HCEC 1CT (cell line): ENCODE measurements at places on chromosomes 11 and 22.
A peak's percentile ranks its signal among the peaks of the same experiment; 100 is the strongest.

DNA sequence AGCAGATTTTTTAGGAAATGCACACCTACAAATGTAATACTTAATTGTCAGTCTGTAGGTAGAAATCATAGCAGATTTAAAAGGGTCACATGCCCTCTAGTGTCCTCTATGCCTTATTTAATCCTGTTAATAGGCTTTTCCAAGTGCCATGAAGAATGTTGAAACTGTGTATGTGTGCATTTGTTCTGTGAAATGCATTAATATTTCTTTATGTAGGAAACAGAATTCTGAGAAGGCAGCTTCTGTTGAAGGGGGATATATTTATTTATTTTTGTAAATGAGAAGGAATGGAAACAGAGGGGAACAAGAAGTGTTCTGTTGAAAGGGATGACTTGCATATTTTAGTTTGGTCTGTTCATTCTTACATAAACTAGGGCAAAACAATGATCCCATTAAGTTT is 51.0 kb downstream of the SVIP start:
- DNase-seq: no peak

GRCh38 chr22:43110927-43111623 is 525 bp downstream of the BIK start:
- no peak for DNase-seq

- no peak for DNase-seq
Measured at GRCh38 chr22:50314081-50314454, 6.6 kb upstream of the PLXNB2 start.

DNA sequence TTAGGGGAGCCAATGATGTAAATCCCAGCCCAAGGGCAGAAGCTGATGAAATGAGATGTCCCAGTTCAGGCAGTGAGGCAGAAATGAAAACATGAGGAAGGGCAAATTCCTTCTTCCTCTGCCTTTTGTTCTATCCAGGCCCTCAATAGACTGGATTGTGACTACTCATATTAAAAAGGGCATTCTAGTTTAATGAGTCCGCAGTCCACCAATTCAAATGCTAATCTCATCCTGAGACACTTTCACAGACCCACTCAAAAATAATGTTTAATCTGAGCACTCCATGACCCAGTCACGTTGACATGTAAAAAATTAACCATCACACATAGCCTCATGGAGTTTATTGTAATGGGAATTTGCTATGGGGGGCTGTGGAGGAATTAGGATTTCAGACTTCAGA is 717.9 kb downstream of the OPCML start:
- no peak for DNase-seq

GRCh38 chr11:69123593-69124545 is 31.9 kb upstream of the SMIM38 start:
- no peak for DNase-seq

DNA sequence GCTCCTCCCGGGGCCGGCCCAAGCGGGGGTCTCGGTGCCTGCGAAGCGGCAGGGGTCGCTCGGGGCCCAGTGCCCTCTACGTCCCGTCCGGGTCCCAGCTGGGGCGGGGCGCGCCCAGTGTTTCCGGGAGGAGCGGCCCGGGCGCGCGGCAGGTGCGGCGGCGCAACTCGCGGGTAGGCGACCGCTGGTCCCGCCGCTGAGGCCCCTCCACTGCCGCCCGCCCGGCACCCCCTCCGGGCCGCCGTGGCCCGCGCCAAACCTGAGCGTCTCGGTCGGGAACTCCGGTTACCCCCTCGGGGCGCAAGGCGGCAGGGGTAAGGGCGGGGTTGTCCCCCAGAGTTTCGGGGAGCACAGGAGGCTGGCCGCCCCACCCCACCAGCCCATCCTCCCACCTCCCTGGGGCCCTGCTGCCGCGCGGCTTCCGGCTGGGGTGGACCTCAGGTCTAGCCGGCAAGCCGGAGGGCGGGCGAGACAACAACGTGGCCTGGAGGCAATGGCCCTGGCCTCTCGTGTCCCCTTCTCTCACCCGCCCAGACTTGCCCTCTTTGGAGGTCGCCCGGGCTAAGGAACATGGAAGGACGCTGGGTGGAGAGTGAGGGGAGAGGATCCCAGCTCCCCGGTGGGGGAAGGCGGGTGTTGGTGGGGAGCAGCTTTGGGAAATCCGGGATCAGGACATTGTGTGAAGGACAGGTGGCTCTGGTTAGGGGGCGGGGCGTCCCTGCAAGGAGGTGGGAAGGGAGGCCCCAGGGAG is 398 bp upstream of the CRACR2B start:
- no peak for DNase-seq

- DNase-seq: no peak
Measured at GRCh38 chr11:79960461-79960860, 519.6 kb upstream of the TENM4 start.

- no peak for DNase-seq
Measured at GRCh38 chr22:25101986-25102385, 97.7 kb upstream of the CRYBB3 start.

- DNase-seq: no peak
Measured at GRCh38 chr11:8459711-8460399, 134.2 kb downstream of the STK33 start.

GRCh38 chr11:113877670-113878055 is 2.3 kb upstream of the USP28 start:
- no peak for DNase-seq

GRCh38 chr11:75100314-75100713 is 3.6 kb upstream of the OR2AT4 start:
- DNase-seq: peak; percentile 74

DNA sequence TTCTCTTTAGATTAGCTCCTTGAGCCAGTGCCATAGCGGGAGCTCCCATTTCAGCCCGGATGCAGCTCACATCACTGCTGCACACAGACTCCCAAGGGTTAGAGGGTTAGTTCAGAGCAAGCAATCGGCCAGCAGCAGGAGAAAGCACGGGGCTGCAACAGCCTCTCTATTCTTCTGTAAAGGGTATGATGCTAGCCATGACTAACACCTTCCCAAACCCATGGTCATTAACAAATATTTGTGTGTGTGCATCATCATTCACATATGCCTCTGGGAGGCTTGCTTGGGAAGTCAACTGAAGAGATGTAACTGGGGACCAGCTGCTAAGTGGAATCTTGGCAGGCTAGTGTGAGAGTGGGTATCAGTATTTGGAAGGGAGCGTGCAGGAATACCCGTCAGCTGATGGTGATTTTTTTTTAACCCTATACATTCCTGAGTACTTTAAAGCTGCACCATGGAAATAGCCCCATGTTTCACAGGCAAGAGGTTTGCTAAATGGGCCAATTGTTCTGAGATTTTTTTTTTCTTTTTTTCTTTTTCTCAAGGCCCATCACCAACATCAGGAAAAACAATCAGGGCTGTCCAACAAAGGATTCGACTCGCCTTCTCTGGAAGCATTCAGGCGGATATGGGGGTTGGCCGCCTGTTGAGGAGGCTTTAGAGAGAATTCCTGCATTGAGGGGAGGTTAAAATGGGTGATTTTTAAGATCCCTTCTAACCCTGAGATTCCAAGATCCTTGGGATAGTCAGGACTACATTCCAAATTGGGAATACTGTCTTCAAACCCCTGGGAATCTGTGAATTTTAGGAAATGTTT is 33.2 kb upstream of the CCDC89 start:
- peak; percentile 99 for DNase-seq

DNA sequence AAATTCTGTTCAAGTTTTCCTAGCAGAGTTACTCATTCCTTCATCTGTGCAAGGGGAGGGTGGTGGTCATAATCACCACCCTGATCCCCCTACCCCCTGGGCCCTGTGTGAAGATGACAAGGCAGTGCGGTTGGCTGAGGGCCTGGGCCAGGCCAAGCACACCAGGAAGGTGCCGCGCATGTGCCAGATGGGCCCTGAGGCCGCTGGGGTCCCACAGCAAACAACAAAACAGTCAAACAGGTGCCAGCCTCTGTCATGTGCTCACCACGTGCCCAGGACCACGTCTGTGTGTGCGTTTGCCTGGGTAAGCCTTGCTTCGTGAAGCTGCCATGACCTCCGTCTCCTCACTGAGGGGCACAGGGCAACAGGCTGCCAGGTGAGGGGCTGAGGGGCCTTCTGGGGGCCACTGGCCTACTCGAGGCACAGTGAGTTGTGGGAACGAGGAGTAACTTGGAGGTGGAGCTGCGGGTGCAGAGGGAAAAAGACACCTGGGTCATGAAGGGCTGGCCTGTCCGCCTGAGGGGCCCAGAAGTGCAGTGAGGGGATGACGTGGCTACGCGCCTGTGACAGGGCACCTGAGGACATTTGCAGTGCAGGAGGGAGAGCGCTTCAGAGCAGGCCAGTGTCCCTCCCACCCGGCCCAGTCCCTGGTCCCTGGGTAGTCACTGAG is 25.8 kb downstream of the RSPH14 start:
- DNase-seq: no peak

- DNase-seq: no peak
Measured at GRCh38 chr11:128476729-128477128, 110.6 kb downstream of the ETS1 start.

DNA sequence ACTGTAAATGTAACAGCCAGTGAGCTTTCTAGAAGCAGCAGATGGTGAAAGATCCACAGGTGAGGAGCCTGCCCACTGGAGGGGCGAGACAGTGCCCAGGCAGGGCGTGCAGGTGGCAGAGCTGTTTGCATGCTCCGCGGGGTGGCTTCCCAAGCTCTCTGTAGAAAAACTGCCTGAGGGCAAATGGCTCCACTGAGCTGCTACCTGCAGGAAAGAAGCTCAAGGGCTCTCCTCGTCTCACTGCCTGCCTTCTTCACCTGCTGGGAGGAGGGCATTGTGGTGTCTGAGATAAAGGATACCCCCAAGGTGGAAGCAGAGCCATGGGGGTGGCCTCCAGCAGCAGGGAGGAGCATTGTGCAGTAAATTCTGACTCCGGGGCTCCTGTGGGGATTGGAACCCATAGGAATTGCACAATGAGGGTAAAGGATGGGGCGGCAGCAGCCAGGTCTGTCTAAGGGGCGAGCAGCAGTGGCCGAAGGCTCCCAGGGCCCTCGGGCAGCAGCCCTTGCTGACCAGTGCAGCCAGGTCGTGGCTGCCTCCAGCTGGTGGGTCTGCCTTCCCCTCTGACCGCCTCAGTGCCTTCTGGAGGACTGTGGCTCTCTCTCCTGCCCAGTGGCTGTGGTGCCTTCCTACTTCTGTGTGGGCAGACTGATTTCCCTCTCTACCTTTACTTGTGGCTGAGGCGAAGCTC is 28.0 kb upstream of the CABP7 start:
- DNase-seq: no peak

DNA sequence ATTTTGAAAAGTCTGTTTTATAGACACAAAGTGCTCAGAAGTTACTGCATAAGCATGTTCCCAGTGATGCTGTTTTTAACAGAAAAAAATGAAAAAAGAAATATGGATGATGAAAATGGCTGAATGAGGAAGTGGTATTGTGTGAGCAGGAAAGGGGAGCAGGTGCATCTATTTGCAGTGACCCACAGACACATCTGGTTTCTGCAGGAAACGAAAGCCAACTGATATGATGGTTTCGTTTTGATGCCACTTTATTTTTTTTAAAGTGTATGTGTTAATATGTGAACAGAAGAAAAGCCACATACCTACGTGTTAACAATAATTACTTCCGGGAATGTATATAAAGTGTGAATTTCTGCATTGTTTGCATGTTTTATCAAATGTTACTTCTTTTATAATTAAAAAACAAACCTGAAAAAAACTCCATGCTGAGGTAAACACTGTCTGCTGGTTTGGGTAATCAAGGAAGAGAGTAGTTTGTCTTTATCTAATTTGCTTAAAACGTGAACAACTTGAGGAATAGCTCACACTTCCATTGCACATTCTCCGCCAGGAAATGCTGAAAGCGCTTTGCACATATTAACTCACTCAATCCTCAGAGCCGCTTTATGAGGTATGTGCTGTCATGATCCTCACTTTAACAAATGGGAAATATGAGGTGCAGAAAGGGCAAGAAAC is 1335.9 kb downstream of the TBC1D22A start:
- no peak for DNase-seq

GRCh38 chr11:36409152-36409816 is 100.8 kb downstream of the TRAF6 start:
- no peak for DNase-seq

- no peak for DNase-seq
Measured at GRCh38 chr22:23110190-23110921, 31.4 kb downstream of the RSPH14 start.

DNA sequence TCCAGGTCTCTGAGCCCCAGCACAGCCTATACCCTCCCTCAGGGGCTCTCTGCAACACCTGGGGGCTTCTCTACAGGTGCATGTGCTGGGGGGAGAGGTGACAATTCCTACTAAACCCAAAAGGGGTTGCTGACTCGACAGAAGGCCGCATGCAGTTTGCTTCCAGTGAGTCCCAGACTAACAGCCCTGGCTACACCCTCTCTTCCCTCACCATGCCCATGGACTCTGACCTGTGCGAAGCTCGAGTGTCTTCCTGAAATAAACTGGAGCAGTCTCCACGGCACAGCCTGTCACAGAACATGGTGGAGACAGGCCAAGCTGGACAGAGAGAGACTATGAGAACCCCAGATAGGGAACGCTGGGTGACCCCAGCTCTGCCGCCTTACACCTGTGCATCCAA is 16.6 kb downstream of the PLEKHA7 start:
- DNase-seq: no peak

DNA sequence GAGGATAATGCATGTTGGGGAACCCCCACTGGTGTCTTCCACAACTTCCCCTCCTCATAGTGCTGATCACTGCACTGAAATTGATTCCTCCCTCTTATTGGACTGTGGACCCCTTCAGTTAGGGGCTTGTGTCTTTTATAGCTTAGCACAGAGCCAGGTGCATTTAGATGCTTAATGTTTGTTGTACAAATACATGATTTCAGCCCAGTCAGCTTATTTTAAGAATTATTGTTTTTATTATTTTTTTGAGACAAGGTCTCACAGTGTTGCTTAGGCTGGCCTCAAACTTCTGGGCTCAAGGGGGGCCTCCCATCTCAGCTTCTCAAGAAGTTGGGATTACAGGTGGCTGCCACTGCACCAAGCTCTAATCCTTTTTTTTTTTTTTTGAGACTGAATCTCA is 8.2 kb downstream of the THY1 start:
- DNase-seq: no peak

DNA sequence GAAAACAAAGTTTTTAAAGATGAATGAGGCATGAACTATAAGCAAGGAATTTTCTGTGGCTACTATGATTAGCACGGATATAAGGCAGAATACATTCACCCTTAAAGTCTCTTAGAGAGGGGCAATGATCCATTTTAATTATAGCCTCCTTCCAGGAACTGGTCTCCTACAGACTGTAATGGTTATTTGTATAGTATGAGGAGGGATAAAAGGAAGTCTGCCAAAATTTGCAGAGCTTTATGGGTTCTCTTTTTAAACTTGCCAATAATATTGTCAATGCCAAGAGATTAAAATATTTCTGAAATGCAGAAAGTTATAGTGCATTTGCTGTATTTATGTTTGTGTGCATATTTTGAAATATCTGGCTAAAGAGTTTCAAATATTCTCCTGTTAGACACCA is 271.4 kb upstream of the LUZP2 start:
- no peak for DNase-seq
